ENCODE measurements at places on chromosomes 3 and 15.

DNA sequence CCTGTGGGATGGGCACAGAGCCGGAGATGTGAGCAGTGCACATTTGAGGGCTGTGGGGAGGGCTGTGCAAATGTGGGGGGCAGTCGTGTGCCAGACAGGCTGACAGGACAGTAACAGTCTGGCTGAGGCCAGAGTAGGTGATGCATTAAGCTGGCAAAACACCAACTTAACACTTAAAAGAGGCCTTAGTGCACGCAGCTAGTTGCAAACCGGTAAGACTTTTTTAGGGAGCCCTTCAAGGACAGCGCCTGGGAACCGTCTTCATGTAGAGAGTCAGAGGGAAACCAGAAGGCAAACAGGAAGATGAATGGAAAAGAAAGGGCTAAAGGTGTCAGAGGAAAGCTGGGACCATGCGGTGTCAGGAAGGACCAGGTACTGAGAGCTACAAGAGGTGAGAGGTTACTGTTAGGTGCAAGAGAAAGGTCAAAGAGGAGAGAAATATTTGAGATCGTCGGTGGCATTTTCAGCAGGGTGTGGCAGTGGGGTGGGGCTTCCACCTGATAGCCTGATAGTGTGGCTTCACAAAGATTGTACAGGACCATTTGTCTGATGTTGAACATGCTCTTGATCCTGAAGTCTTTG, 30.0 kb upstream of the CHD2 start:
- peak; percentile 52 for DNase-seq

DNA sequence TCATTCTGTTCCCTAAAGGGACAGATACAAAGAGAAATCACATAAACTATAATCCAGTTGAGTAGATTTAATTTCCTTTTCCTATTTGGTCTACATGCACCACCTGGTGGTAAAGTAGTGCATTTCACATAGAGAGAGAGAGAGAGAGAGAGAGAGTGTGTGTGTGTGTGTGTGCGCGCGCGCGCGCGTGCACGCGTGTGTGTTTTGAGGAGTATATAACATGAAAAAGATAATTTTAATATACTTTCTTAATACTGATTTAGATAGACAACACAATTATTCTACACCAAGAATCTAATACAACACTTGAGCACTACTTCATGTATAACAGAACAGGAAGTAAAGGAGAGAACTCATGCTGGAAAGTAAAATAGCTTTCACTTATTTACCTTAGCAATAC, 1.1 kb upstream of the FGF7 start:
- peak; percentile 67 for DNase-seq

DNA sequence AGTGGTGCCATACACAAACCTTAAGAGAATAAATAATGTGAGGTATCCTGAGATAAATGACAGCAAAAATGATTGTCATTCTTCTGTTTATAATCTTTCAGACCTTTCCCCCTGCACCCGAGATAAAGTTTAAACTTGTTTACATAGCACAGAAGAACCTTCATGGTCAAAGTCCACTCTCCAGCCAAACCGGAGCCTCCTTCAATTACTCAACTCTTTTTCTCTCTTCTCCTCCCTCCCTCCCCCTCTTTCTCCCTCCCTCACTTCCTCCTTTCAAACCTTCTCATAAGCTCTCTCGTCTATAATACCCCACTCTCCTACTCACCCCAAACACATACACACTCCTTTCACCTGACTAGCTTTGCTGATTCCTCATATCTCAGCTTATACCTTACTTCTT, 198.9 kb downstream of the EFHB start:
- DNase-seq = no peak

- DNase-seq = no peak
Observed at GRCh38 chr3:149339931-149340309, 6.5 kb upstream of the TM4SF18 start.

DNA sequence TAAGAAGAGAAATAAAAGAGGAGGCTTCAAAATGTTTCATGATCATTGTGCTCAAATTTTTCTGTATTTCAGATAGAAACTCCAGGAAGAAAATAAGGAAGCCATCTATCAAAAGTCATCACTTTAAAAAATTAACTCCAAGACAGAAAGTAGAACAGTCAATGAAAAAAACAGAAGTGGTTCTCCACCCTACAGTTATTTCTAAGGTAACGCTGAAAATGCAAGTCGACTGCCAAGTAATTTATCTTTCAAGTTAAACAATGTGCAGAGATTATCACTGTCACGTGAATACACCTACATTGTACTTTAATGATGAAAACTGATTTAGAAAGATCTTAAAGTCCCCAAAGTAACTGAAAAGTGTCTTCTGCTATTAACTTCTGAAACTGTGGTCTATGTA, 78.5 kb upstream of the SNRPA1 start:
- DNase-seq = no peak

DNA sequence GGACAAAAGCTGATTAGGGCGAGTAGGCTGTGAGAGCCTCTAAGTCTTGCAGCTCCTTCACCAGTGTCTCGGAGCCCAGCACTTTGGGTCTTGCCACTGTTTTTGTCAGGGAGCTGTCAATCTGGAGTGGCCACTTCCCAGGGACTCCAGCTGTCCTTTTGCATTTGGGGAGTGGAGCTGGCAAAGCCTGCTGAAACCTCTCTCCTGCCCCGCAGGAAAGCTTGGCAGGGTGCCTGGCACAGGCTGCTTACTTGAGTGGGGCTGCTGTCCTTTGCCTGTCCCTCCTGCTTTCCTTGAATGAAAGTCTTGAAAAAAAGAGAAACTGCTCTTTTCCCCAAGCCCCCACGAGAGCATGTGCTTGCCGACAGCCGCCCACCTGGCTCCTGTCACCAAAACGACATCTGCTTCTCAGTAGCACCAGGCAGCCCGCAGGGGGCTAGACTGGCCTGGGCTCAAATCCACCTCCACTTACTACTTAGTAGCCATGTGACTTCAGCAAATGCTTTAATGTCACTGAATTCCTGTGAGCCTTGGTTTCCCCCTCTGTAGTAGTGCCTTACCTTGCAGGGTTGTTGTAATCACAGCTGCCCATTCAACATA, 13.7 kb downstream of the USP13 start:
- no peak for DNase-seq

- no peak for DNase-seq
Observed at GRCh38 chr3:63245726-63246241, 32.3 kb upstream of the SYNPR start.

DNA sequence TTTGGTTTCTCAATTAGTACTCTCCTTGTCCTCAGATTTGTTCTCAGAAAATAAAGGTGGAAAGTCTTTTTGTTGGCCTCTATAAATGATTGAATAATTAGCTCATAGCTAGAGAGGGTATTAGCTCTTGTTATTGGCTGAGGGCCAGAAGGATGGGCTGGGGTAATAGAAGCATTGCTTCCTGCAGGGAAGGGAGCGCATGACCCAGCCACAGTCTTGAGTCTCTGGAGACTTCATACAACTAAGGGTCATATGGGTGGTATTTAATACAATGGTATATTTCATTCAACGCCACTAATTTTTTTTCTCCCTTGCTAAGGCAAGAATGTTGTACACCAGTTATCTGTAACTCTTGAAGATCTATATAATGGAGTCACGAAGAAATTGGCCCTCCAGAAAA, 8.4 kb downstream of the DNAJA4 start:
- DNase-seq = no peak

GRCh38 chr15:56821721-56822425, 88.6 kb upstream of the ZNF280D start:
- peak; percentile 70 for DNase-seq

DNA sequence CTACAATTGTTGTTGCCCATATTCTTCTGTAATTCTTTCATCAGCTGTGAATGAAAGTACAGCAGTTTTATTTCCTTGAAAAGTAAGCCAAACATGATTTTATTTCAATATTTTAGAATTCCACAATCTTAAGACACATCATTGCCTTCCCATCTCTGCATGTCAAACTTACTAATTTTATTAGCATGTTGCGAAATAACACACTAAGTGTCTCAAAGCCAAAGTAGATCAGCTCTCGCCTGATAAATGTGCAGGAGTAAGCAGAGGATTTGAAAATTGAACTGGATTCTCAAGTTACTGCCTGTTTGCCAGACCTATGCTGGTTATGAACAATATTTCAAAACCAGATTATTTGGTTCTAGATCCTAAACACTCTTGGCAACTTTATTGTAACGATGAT, 25.7 kb downstream of the TGFBR2 start:
- no peak for DNase-seq

DNA sequence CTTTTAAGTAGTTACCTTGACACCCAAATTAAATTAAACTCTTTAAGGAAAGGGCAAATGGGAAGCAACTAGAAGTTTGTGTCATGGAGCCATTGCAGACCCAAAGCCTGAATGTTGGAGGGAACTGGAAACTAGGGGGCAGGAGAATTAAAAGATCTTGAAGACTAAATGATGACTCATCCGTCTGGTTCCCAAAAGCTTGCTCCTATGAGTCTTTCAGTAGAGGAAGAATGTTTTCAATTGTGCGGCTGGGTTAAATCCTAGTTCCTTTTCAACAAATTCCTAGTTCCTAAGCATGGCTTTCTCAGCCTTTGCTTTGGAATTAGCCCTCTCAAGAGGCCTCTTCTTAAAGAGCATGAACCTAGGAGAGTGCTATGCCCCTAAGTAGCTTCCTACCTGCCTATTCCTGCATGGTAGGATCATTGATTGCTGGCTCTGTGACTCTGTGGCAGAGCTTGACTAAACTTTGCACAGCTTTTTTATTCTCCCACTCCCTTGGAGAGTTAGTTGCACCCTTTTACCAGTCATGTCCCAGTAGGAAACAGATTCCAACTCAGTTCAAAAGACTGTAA, 17.7 kb downstream of the CLEC3B start:
- DNase-seq = no peak

DNA sequence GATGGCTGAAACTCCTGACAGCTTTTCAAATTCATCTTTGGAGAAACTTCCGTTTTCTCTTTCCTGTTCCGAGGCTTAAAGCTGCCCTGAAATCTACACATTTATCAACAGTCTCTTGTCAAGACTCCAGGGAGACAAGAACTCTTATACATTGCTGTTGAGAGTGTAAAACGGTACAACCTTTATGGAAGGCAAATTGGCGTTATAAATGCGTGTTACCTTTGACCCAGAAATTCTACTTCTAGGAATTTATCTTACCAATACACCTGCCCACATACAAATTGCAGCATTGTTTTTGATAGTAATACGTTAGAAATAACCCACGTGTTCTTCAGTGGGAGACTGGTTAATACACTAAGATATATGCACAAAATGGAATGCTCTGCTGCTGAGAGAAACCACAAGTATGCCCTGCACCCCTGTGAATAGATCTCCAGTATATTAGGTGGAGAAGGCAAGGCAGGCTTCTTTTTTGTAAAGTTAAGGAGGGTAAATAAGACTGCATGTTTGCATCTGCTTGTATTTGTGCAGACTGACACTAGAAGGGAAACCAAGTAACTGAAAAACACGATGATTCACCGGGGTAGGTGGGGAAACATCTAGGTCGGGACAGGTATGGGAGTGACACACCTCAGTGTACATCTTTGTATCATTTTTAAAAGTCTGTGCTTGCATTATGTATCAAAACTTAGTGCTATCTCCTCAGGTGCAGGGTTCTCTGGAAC, 97.5 kb downstream of the IGF1R start:
- DNase-seq = no peak

DNA sequence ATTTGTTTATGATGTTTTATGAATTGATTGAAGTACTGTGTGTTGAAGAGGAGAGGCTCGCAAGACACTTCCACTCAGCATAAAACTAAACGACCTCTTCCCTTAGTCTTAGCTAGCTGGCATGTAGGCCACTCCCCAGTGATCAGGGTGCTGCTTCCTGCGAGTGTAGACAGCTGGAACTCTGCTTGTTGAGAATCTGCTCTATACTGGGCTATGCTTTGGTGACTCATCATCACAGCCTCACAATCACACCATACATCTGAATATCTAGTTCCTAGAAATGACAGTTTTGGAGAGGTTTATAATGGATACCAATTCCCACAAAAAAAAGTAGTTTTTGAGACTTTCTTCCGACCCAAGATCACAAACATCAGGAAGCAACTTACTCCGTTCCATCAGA, 1.5 kb upstream of the SLC24A5 start:
- DNase-seq = no peak

- no peak for DNase-seq
Observed at GRCh38 chr15:68658151-68658550, 79.4 kb downstream of the CORO2B start.

GRCh38 chr3:126446791-126447190, 28.9 kb downstream of the ZXDC start:
- DNase-seq = no peak

DNA sequence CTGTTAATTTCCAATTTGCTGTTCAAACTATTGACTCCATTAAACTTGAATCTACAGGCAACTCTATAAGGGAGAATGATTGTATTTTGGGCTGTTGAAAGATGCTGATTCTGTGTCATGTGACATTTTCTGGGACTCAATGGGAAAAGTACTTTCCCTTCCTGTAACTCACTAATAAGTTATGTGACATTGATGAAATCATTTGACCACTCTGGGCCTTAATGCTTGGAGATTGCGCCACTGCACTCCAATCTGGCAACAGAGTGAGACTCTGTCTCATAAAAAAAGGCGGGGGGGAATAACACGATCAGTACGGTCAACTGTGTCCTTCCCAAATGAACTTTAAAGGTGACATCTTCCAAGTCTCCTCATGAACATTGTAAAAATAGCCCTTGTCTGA, 215.2 kb upstream of the SGO1 start:
- DNase-seq = no peak

DNA sequence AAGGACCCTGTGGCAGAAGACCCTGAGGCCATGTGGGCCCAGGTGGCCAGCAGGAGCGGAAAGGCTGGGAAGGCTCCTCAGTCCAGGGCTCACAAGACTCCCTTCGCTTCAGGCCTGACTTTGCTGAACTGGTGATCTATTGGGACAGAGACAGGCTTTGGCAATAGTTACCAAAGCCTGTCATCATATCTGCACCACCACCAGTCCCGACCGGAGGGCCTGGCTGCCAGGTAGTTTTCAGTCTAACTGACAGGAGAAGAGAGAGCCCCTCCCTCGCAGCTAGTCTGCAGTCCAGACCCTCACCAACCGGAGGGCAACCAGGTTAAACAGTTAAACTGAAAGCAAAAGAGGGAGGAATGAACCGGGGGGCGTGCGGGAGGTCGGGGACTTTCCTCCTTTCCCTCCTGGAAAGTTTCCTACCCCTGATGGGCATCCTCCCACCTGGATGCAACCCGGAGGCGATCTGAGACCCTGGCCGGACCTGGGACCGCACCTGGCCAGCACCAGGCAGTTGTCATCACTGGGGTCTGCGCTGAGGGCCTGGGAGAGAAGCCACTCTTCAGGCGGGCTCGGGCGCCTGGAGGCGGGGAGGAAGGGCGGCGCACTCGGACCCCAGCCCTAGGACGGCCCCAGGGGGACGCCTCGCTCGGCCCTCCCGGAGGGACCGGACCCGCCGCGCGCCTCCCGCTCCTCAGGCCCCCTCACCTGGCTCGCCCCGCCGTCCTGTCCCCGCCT, 435 bp downstream of the RAB27A start:
- peak; percentile 59 for DNase-seq

DNA sequence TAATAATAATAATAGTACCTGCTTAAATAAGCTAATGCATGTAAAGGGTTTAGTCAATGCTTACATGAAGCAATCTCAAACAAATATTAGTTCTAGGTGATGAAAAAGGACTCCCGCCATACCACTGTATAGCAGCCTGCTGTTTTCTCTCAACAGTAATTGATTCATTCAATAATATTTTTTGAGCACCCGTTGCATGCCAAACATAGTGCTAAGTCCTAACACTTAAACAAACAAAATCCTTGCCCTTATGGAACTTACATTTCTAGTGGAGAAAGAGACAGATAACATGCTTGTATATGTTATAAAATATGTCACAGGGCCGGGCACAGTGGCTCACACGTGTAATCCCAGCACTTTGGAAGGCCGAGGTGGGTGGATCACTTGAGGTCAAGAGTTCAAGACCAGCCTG, 61.2 kb upstream of the FLNB start:
- DNase-seq = no peak

GRCh38 chr3:54196360-54196991, 74.1 kb downstream of the CACNA2D3 start:
- no peak for DNase-seq

Data from RPMI8226 (cell line).